ENCODE measurements at places on chromosomes 6 and 20.

DNA sequence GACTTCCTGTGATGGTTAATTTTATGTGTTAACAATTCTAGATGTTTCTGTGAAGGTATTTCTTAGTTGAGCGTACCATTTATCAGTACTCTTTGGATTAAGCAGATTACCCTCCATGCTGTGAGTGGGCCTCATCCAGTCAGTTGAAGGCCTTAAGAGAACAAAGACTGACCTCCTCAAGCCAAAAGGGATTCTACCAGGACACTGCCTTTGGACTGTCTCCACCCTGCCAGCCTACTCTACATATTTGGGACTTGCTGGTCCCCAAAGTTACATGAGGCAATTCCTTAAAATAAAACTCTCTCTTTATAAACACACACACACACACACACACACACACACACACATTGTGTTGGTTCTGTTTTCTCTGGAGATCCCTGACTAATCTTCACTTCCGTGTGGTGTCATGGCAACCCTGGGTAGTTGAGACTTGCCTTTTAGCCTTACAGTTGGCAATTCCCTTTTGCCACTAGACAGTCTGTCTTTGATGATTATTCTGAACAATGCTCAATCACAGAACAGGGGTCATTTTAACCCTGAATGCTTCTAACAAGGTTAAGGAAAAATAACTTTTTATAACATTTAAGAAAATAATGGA, 32.2 kb downstream of the MRAP2 start:
- DNase-seq, result no peak

GRCh38 chr6:75285283-75285639, 669 bp upstream of the TMEM30A start:
- no peak for DNase-seq

DNA sequence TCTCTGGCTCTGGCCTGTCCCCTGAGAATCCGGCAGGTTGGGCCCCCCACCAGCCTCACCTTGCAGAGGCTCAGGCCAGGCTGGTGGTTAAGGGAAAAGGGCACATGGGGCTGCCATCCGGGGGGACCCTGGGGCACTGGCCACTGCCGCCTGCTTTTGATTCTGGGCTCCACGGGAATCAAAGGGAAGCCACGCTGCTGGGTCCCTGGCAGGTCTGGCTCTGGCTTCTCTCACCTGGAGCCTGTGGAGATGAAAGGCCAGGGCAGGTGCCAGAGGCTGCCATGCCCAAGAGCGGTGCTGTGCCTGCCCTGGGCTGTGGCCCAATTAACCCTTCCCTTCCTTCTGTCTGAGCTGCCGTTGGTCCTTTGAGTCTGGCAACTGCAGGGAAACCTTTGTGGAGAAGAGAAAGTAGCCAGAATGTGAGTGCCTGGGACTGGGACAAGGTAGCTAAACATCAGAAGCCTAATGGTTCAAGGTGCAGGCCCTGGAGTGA, 9.4 kb upstream of the CDH22 start:
- DNase-seq, result no peak

GRCh38 chr6:98039904-98040607, 757.0 kb upstream of the MMS22L start:
- no peak for DNase-seq

GRCh38 chr6:75800133-75800532, 51.1 kb downstream of the MYO6 start:
- DNase-seq, result no peak

DNA sequence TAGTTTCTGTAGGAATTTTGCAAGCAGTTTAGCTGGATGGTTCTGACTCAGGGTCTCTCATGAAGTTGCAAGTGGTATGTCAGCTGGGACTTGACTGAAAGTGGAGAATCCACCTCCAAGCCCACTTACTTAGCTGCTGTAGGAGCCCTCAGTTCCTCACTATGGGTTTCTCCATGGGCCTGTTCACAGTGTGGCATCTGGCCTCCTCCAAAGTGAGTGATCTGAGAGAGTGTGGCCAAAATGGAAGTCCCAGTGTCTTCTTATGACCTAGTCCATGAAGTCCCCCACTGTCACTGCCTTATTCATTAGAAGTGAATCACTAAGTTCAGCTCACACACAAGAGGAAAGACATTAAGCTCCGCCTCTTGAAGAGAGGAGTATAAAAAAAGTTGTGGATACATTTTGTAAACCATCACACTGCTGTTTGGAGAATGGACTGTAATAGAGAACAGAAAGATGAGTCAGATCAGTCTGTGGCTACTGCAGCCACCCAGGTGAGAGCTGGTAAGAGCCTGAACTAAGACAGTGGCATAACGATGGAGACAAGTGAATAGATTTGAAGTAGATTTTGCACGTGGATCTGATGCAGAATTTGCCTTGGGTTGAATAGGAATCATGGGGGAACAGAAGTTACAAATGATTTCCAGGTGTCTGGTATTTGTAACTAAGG, 4.9 kb upstream of the NELFCD start:
- DNase-seq, result no peak

DNA sequence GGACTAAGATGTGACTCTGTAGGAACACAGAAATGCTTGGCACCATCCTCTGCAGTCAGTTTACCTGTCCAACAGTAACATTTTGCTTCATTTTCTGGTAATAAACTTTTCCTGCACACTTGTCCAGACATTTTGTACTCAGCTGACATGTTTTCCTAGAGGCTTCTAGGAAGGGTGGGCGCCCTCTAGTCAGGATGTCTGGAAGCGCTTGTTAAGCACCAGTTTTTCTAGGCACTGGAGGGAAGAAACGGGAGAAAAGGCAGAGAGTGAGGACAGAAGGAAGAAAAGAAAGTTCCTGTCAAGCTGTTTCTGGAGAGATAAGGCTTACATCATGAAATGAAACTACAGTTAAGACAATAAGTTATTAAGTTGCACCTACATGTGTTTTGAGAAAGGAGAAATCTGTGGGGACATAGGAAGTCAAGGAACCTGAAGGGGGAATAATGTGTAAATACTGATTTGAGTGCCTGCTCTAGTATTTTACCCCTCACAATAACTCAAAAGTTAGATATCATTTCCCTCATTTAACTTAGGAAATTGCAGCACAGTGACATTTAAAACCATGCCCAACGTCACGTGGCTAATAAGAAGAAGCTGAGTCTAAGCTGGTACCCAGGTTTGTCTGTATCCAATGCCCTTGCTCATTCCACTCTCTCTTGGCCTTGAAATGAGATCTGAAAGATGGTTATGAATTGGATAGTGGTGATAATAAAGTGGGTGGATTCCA, 42.7 kb upstream of the TNFRSF21 start:
- DNase-seq, result no peak

DNA sequence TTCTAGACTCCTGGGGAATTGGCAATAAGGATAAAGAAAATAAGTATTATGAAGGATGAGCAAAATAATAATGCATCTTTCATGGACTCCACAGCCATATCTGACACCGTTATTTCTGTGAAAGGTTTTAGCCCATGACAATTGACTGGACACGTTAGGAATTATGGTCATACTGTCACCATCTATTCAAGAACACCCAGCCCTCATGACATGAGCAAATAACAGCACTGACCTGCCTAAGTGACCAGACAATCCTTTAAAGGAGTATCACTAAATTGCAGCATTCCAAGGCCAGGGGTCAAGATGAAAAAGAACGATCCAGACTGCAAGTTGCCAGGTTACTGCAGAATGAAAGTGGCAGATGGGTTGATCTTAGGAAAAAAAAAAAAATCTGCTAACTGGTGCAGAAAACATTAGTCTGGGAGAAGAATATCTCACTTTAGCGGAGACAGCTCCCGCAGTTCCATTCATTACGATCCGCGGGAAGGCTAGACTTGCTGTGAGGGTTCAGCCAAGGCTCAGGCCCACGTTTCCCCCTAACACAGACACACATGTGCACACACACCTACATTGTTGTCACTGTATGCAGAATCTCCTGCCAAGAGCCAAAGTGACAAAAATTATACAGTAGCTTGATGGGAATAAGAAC, 237.7 kb upstream of the AGPAT4 start:
- no peak for DNase-seq

DNA sequence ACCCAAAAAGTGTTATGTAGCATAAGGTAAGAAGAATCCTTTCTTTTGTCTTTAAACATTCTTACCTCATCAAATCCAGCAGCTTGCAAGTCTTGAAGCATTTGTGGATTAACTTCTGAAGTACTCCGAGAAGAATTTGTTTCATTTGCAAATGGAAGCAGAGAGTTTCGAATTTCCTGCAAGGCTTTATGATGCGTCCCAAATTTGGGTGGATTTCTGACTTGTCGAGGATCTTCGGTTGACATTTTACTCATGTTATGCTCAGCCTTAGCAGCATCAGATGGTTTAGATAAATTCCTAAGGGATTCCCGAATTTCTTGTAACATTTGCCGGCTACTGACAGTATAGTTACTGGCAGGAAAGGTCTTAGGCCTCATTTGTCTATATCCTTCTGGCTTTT, 16.2 kb downstream of the LATS1 start:
- no peak for DNase-seq

DNA sequence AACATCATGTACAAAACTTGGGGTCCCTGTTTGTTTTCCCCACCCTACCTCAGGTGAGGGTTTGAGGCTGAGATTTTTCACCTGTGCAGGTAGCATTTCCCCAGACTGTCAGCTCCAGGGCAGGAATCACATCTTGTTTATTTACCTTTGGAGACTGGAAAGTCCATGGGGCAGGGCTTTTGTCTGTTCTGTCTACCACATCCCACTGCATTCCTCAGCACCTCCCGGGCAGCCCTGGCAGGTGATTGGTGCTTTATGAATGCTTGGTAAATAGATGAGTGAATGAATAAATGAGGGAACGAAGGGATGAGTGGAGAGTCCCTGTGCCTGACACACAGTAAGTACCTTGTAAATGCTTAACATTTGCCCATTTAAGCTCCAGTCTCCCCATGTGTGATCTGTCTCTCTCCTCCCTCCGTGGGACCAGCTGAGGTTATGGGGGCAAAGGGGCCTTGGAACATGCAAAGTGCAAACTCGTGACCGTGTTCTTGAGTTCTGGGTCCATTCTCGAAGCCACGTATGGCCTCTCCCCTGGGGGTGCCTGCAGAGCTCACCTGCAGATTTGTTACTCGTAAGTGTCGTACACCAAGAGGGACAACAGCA, 69.7 kb upstream of the PMEPA1 start:
- DNase-seq, result no peak

DNA sequence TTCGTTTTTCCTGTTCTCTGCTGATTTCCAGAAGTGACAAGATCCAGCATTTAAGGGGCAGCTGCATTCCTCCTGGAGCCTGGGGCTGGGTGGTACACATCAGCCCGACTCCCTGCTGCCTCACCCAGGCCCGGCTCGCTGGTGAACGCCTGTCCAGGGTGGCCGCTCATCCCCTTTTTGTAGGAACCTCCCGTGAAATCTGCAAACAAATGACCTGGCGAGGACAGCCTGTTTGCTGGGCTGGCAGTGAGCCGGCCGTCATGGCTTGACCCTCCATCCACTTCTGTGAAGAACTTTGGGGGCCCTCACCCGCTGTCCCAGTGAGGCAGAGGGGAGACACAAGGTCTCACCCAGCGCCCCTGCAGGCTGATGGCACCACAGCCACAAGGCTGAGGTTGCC, 39.0 kb downstream of the PYGB start:
- DNase-seq, result no peak

DNA sequence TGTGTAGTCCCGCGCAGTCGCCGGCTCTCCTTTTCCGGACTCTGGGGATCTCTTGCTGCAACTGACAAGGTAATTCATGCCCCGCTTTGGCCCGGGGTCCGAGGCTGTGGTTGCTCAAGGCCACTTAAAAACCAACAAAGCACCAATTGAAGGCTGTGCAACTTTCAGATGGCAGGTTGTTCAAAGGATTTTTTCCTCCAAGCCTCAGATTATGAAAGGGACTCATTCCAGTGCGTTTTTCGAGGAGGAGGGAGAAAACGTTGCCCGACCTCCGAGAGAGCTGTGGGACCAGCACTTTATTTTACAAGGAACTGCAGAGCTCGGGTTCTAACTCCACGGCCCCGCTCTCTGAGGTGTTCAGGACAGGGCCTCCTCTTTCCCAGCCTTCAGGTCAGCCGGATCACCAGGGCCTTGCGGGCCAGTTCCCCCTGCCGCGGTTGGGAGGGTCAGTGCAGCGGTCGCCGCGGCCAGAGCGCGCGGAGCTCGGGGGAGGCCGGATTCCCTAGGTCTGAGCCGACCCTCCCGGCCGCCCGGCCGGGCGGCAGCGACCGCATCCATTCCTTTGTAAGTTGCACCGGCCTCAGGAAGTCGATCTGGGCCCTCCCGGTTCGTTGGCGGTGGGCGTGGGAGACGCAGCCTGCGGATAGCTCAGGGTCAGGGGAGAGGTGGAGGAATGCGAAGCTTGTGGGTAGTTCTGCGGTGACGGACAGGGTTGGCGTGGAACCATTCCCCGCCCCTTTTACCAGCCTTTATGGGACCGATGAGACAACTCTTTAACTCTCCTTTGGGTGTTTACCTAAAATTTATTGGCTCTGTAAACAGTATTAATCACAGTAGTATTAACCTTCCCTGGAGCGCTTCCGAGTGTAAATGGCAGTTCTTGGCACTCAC, 1.6 kb downstream of the UTRN start:
- DNase-seq, result peak; percentile 9

DNA sequence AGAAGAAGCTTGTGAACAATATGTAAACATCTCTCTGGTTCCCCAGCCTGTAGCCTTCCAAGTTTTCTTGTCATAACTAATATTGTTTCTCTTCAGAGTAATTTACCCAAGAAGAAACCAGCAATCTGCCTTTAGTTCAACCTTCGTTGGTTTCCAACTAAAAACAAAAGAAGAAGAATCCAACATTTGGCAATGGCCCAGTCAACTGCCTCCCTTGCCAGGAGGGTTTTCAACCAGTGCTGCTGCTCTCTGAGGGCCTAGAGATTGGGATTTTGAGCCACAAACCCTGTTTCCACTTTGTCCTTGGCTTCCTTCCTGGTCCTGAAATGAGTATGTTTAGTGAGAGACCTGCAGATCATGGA, 395.8 kb upstream of the CNR1 start:
- DNase-seq, result no peak

DNA sequence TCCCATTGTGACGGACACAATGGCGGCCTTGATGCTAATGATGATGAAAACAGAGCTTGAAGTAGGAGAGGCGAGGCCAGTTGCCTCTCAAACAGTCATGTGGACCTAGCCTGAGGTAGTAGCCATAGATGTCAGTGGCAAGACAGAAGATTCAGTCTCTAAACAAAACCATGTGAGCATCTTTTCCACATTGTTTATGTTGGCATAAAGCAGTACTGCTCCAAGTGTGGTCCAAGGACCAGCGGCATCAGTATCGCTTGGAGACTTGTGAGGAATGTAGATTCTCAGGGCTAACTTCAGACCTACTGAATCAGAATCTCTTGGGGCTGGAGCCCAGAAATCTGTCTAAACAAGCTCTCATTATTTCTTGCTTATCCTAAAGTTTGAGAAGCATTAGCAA, 312.8 kb upstream of the JAG1 start:
- no peak for DNase-seq

- DNase-seq, result no peak
Observed at GRCh38 chr6:165849534-165850430, 186.7 kb upstream of the PDE10A start.
